Adrenal gland (tissue), 19 donors: ENCODE measurements at places on chromosomes 12 and 14. TPM values are rescaled to one million over a fixed set of nuclear protein-coding genes. Genes with fewer than 3 reads are reported as not detected.

STAC3 gene
- total RNA-seq, result 2.4 TPM

- DNase-seq, result peak; percentile 94
Observed at GRCh38 chr14:68792979-68793733, at the start of gene ZFP36L1. ZFP36L1 (minus strand) TSS chr14:68793067; CDS start chr14:68792938, 129 bp downstream.

HIGD1C gene
- total RNA-seq, result not detected

DNA sequence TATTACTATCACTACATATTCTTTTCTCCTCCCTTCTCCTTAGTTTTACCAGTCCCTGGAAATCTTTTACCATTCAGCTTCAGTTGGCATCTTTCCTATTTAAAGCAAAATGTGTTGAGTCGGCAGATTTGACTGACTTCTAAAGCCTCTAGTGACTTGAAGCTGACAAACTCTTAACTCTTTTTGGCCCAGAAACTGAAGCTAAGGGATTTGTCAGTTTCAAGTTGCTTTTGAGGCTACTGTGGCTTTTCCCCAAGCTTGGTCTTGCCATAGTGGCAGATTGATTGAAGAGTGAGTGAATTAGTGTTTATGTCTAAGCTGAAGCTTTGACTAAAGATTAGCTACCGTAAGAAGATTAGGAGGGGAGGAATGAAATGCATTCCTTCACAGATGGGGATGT lies 104.0 kb downstream of the ETNK1 start:
- no peak for DNase-seq

DNA sequence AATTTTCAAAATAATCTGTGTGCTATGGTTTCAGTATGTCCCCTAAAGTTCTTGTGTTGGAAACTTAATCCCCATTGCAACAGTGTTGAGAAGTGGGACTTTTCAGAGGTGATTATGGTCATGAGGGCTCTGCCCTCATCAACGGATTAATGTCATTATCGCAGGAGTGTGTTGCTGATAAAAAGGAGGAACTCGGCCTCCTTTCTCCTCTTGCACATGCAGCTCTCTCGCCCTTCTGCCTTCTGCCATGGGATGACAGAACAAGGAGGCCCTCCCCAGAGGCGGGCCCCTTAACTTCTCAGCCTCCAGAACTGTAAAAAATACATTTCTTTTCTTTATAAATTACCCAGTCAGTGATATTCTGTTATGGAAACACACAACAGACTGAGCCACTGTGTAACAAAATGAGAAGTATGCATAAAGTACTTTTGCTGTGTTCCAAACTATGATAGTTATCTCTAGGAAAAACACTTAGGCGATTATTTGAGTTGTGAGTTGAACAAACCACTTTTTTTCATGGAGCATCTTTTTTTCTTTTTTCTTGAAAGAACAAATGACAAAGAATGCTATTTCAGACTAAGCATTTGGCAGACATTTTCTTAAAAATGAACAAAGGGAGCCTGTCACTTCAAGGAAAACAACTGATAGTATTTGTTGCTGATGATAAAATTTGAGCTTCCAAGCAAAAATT lies 134.8 kb upstream of the FUT8 start:
- no peak for DNase-seq

GRCh38 chr12:12018454-12018853 lies 52.3 kb upstream of the BCL2L14 start:
- DNase-seq, result no peak

OR4N2 gene
- total RNA-seq, result not detected

GRIN2B gene
- under 0.01 TPM for total RNA-seq

GRCh38 chr12:81297601-81298000 lies 219.7 kb downstream of the ACSS3 start:
- DNase-seq, result no peak

DNA sequence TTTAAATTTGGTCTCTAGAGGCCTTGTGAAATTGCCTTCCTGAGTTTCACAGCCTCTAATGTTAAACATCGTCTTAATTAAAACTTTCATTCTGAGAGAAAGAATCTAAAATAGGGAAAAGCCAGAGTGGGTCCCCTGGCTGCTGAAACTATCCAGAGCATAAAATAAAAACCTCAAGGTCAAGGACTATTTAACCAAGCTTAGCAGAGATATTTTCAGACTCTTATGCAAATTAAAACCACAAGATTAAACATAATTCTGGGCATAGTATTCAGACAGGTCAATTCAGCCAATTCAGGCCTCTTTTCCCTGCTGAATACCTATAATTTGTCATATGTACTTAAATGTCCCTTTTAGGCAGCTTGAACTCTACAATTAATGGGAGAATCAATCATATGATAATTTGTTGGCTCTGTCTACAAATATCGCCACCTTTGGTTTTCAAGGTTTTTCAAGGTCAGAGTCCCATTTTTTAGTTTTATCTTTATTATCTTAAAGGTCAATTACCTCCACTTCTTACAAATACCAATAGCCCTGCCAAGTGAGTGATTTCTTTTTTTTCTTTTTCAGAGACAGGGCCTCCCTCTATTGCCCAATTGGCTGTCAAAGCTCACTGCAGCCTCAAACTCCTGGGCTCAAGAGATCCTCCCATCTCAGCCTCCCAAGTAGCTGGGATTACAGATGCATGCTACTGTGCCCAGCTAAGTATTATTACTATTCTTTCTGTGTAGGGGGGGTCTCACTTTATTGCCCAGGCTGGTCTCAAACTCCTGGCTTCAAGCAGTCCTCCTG lies 257.1 kb downstream of the PHLDA1 start:
- DNase-seq, result no peak

DNA sequence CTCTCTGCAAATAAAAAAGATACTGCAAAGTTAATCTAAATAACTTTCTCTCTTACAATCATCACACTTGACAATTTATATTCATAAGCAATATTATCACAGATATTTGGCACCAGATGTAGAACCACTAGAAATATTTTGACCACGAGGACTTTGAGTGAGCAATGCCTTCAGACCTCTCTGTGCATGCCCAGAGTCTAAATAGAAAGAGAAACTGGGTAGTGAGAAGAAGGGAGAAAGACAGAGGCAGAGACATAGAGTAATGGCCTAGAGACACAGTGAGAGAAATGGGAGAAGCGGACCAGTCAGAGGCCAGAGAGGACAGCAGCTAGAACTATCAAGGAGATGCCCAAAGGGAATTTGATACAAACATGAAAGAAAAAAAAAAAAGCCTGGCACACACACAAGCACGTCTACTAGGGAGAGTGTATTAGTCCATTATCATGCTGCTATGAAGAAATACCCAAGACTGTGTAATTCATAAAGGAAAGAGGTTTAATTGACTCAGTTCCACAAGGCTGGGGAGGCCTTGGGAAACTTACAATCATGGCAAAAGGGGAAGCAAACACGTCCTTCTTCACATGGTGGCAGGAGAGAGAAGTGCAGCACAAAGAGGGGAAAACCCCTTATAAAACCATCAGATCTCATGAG lies 41.1 kb downstream of the BMP4 start:
- DNase-seq, result no peak

- DNase-seq, result peak; percentile 47
Observed at GRCh38 chr14:80213602-80214001, 2.3 kb upstream of the DIO2 start.

PLEKHG7 gene
- total RNA-seq, result not detected

GRCh38 chr14:73887694-73888459 lies 1.2 kb downstream of the ZNF410 start:
- DNase-seq, result no peak

PIK3C2G gene
- total RNA-seq, result 1.3 TPM

KRT85 gene
- not detected for total RNA-seq

DNA sequence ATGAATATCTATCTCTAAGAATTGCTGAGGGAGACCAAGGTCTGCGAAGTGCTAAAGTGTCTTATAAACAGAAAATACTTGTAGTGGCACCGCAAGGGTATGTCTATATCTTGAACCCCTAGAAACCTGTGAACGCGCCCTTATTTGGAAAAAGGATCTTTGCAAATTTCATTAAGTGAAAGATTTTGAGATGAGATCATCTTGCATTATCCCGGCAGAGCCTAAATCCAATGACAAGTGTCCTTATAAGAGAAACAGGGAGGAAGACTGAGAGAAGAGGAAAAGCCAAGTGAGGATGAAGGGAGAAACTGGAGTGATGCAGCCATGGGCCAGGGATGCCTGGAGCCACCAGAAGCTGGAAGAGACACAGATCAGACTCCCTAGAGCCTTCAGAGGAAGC lies 27.7 kb downstream of the RBM19 start:
- no peak for DNase-seq

- peak; percentile 16 for DNase-seq
Observed at GRCh38 chr12:109760930-109761921, 47.6 kb downstream of the FAM222A start.
